ENCODE measurements at places on chromosomes 11 and 22. TPM values are rescaled to one million over a fixed set of nuclear protein-coding genes. Genes with fewer than 3 reads are reported as not detected.

DNA sequence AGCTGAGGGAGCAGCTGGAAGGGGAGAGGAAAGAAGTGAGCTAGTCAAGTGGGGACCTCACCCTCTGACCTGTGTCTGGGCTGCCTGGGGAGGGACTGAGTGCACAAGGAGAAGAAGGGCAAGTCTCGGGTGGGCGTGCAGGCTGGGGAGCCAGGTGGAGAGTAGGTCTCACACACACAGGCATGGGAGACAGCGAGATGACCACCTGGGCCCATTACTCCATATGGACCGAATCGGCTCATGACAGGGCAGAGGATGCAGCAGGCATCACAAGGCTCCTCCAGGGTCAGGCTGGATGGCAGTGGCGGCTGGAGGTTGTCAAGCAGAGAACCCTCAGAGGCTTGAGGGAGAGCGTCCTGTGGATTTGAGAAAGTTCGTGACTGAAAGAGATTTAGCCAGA is 63.5 kb downstream of the CEP164 start:
- DNase-seq: no peak

The GAB4 gene
- not detected for total RNA-seq

GRCh38 chr11:27028561-27028965 is 12.1 kb upstream of the BBOX1 start:
- DNase-seq: no peak

DNA sequence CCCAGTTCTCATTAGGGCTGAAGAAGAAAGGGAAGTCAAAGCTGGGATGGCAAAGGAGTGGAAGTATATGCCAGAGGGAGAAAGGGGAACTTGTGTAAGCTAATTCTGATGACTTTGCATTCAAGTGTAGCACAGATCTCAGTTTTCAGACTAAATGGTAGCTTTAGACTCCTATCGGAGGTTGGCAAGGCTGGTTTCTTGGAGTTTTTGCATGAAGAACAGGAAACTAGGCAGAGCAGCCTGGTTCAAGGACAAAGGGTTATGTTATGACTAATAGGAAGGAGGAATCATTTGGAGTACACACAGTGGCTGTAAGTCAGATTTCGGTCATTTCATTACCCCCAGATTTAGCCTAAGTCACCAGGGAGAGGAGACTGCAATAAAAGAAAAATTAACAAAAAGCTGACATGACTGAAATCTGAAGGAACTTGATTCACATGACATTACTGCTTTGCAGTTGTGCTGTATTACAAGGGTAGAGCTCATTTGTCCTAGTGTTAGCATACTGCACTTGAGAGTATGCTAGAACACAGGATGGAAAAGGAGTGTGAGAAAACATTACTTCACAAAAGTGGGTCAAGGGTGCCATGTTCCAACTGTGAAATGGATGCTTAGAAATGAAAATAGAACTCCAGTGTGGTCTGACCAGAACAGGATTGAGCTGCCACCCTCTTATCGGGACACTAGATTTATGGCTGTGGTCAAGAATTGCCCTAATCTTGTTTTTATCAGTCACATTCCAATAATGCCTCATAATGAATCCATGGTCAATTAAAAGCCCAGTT is 23.6 kb downstream of the ADM start:
- no peak for DNase-seq

GRCh38 chr22:47504962-47505361 is 742.5 kb downstream of the TBC1D22A start:
- DNase-seq: no peak

GRCh38 chr11:14149683-14150082 is 187.2 kb downstream of the SPON1 start:
- DNase-seq: no peak
